ENCODE measurements at places on chromosomes 12 and 14.
A peak's percentile ranks its signal among the peaks of the same experiment; 100 is the strongest.

- peak; percentile 28 for DNase-seq
Measured at GRCh38 chr14:75554482-75554881, 23.9 kb upstream of the FLVCR2 start.

GRCh38 chr14:33617154-33617553 lies 333.7 kb downstream of the EGLN3 start:
- peak; percentile 86 for DNase-seq

DNA sequence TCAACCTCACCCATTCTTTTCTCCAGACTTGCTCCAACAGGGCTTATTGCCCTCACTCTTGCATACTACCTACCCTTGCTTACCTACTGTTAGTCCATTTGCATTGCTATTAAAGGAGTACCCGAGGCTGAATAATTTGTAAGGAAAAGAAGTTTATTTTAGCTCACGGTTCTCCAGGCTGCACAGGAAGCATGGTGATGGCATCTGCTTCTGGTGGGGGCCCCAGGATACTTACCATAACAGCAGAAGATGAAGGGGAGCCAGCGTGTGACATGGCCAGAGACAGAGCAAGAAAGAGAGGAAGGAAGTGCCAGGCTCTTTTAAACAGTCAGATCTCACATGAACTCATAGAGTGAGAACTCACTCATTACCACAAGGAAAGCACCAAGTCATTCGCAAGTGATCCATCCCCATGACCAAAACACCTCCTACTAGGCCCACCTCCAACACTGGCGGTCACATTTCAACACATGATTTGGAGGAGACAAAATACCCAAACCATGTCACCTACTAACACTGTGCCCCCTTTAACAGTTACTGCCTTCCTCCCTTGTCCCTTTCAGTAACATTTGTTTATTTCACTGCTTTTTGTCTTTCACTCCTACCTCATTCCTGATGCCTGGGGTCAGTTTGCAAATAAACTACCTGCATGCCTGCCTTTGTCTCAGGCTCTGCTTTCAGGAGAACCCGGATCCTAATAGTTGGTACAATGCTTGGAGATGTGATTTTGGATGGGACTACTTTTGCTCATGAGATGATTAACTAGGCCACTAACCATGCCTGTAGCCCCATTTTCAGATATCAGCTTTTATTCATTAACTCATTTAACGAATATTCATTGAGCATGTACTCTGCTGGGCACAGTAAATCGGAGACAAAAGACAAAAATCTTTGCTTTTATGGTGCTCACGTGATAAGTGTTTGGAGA lies 41.6 kb upstream of the CSRP2 start:
- DNase-seq: no peak

- DNase-seq: no peak
Measured at GRCh38 chr12:14873440-14874185, 12.0 kb downstream of the MGP start.

- DNase-seq: peak; percentile 59
Measured at GRCh38 chr12:13233830-13234641, 37.5 kb downstream of the EMP1 start.

DNA sequence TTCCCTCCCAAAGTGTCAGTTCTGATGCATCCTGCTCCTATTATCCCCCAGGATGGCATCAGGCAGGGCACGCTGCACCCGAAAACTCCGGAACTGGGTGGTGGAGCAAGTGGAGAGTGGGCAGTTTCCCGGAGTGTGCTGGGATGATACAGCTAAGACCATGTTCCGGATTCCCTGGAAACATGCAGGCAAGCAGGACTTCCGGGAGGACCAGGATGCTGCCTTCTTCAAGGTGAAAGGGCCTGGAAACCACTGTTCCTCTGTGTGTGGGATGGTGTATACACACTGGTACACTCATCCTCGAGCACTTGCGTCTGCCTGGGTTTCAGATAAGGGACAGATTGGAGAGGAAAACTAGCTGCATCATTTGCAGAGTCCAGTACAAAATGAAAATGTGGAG lies 1.0 kb downstream of the IRF9 start:
- no peak for DNase-seq

Data from fibroblast of skin of abdomen (primary cell).